ENCODE measurements at places on chromosomes 6 and 20.

DNA sequence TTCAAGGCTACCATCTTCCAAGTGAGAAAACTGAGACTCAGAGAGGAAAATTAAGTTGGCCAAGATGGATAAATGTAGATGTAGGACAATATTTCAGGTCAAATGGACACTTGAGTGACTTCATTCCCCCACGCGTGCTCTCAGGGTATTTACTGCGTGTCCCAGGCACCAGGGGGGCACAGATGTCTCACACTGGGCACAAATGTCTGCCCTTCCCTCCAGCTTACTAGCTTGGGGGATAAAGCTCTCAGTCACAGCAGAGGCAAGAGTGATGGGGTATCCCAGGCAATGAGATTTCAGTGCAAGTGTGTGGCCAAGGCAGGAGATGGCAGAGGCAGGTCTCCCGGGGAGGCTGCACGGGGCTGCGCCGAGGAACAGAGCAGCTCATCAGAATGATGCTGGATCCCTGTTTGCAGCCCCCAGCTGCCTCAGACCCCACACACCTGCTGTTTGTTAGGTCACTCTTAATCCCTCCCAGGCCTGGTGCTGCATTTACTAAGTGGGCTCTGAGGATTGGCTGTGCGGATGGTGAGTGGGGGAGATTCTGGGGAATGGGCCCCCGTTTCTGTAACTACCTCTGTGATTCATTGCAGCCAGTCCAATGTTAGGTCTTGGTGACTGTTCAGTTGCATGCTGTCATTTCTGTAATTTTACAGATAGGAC is 44.1 kb downstream of the PTK7 start:
- no peak for DNase-seq

GRCh38 chr6:166024252-166024651 is 143.4 kb downstream of the TBXT start:
- no peak for DNase-seq

GRCh38 chr6:155038527-155038926 is 43.4 kb downstream of the TIAM2 start:
- no peak for DNase-seq

DNA sequence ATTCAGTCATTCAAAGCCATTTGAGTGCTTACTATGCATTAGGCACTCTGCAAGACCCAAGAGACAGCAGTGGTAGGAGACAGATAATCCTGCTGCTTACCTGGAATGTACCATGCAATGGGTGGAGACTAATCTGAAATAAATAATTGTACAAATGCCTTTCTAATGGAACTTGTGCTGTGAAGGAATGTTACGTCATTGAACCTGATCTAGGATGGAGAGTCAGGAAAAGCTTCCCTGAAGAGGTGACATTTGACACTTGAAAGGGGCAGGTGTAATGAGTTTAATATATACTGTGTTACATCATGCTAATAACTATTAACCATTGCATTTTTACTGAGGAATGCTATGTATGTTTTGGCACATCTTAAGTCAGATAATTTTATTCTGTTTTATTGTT is 491.0 kb upstream of the FLRT3 start:
- no peak for DNase-seq

DNA sequence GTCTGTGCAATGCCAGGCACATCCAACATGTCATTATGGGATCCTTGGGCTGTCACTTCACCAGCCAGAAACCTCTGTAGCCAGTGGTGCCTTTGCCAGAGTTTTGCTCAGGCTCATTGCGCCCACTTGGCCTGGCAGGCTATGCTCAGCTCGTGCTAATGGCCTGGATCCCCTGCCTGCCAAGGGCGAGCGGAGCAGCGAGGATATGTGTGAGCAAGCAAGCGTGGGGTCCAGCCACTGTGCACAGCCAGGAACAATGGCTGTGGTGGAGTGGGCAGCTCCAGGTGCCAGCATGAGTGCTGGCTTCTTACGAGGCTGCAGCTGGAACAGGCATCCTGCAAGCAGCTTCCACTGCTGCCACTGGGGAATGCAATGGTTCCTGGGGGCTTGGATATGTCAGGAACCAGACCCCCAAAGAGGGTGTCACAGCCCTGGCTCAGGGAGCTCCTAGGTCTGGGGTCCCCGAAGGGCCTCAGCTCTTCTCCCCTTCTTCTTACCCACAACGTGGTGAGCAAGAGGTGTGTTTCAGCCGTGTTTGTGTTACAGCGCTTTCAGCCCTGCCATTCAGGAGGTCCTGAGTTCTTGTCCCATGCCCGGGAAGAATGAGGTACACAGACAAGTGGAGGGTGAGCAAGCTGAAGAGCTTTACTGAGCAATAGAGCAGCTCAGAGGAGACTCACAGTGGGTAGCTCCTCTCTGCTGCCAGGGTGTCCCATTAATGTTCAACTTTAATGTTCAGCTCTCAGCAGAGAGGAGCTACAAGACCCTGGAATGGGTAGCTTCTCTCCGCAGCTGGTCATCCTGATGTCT is 22.3 kb upstream of the TOP1 start:
- DNase-seq = no peak
